Dermis blood vessel endothelial cell (primary cell): ENCODE measurements at places on chromosomes 12 and 14. TPM values are rescaled to one million over a fixed set of nuclear protein-coding genes. Genes with fewer than 3 reads are reported as not detected.

SLC17A8 gene
- not detected in 2 replicates for total RNA-seq

RAP1B gene
- total RNA-seq: 198 and 301 TPM in 2 replicates

AVPR1A gene
- total RNA-seq: under 0.01 and 0.19 TPM in 2 replicates

PTPRO gene
- total RNA-seq: not detected in 2 replicates

SPIC gene
- not detected in 2 replicates for total RNA-seq

RHOJ gene
- total RNA-seq: 76.3 and 115 TPM in 2 replicates

RPS6KA5 gene
- 3.1 and 6.1 TPM in 2 replicates for total RNA-seq

ATL1 gene
- 1.9 and 2.6 TPM in 2 replicates for total RNA-seq

TAS2R43 gene
- total RNA-seq: 1.0 and 2.1 TPM in 2 replicates

IAPP gene
- total RNA-seq: not detected in 2 replicates

RD3L gene
- not detected in 2 replicates for total RNA-seq

LUM gene
- under 0.01 and 0.65 TPM in 2 replicates for total RNA-seq

METTL3 gene
- 63.9 and 112 TPM in 2 replicates for total RNA-seq

NRIP2 gene
- not detected in 2 replicates for total RNA-seq

SIX6 gene
- not detected in 2 replicates for total RNA-seq

BCL2L14 gene
- total RNA-seq: not detected in 2 replicates

PPP2R5E gene
- total RNA-seq: 14.3 and 37.1 TPM in 2 replicates

CIPC gene
- 13.5 and 14.1 TPM in 2 replicates for total RNA-seq

TAS2R50 gene
- 2.3 and 3.6 TPM in 2 replicates for total RNA-seq

RNASE13 gene
- not detected in 2 replicates for total RNA-seq
